A549 treated with Mapracorat at 1 μM for 4 hours (cell line): ENCODE measurements at places on chromosomes 2 and 18. TPM values are rescaled to one million over a fixed set of nuclear protein-coding genes. Genes with fewer than 3 reads are reported as not detected.

ARPC2 gene
- 295 to 304 TPM (median 298 TPM) in 5 replicates for total RNA-seq

RSAD2 gene
- 0.20 to 0.66 TPM (median 0.34 TPM) in 5 replicates for total RNA-seq

IHH gene
- total RNA-seq = 0.30 to 0.89 TPM (median 0.53 TPM) in 5 replicates

IL37 gene
- total RNA-seq = not detected in 5 replicates

RTP5 gene
- total RNA-seq = not detected in 5 replicates

DSC3 gene
- 0.99 to 1.6 TPM (median 1.3 TPM) in 5 replicates for total RNA-seq

ANO7 gene
- total RNA-seq = 1.5 to 2.1 TPM (median 1.8 TPM) in 5 replicates

FAM110C gene
- total RNA-seq = 0.05 to 0.42 TPM (median 0.17 TPM) in 5 replicates

SCN9A gene
- 2.6 to 5.0 TPM (median 4.3 TPM) in 5 replicates for total RNA-seq

COLEC11 gene
- 0.39 to 0.73 TPM (median 0.54 TPM) in 5 replicates for total RNA-seq

TGFA gene
- 4.7 to 5.5 TPM (median 4.9 TPM) in 5 replicates for total RNA-seq

MOB4 gene
- 20.0 to 32.3 TPM (median 27.3 TPM) in 5 replicates for total RNA-seq

FAM237A gene
- not detected in 5 replicates for total RNA-seq

TIGD1 gene
- 4.3 to 5.6 TPM (median 4.9 TPM) in 5 replicates for total RNA-seq

KIF5C gene
- 0.30 to 0.77 TPM (median 0.35 TPM) in 5 replicates for total RNA-seq

BUB1 gene
- total RNA-seq = 33.9 to 44.2 TPM (median 40.4 TPM) in 5 replicates

UGT1A10 gene
- total RNA-seq = 0.06 TPM in 1 of 5 replicates, not detected in the others

GALNT14 gene
- 41.2 to 47.8 TPM (median 47.3 TPM) in 5 replicates for total RNA-seq

EHBP1 gene
- total RNA-seq = 34.0 to 46.9 TPM (median 40.5 TPM) in 5 replicates

CKAP2L gene
- 12.1 to 16.9 TPM (median 15.1 TPM) in 5 replicates for total RNA-seq

SPDYA gene
- total RNA-seq = 0.13 to 0.28 TPM (median 0.17 TPM) in 4 of 5 replicates, not detected in the other

ABCB11 gene
- total RNA-seq = 0.01 TPM in 1 of 5 replicates, not detected in the others

CSRNP3 gene
- not detected in 5 replicates for total RNA-seq

ARHGAP15 gene
- not detected in 5 replicates for total RNA-seq

PAPOLG gene
- total RNA-seq = 7.8 to 9.0 TPM (median 8.6 TPM) in 5 replicates

LIPG gene
- total RNA-seq = 0.16 to 0.41 TPM (median 0.21 TPM) in 5 replicates

SEC11C gene
- 49.9 to 66.9 TPM (median 58.9 TPM) in 5 replicates for total RNA-seq

ARID5A gene
- 4.2 to 5.9 TPM (median 5.3 TPM) in 5 replicates for total RNA-seq

RESP18 gene
- total RNA-seq = not detected in 5 replicates

KCNJ13 gene
- total RNA-seq = not detected in 5 replicates

PHOSPHO2 gene
- total RNA-seq = 2.0 to 3.6 TPM (median 2.3 TPM) in 5 replicates

GALR1 gene
- total RNA-seq = not detected in 5 replicates

PIEZO2 gene
- 0.47 to 1.0 TPM (median 0.80 TPM) in 5 replicates for total RNA-seq

ARL4C gene
- total RNA-seq = 44.7 to 62.4 TPM (median 54.2 TPM) in 5 replicates

SERPINB10 gene
- total RNA-seq = not detected in 5 replicates

SERPINB7 gene
- 1.7 to 2.5 TPM (median 2.3 TPM) in 5 replicates for total RNA-seq

FBXO36 gene
- 0.83 to 1.7 TPM (median 1.4 TPM) in 5 replicates for total RNA-seq

ANKMY1 gene
- 7.8 to 11.8 TPM (median 9.6 TPM) in 5 replicates for total RNA-seq

NETO1 gene
- total RNA-seq = not detected in 5 replicates

EML6 gene
- 1.1 to 3.1 TPM (median 1.5 TPM) in 5 replicates for total RNA-seq

C1GALT1C1L gene
- total RNA-seq = 2.0 to 2.5 TPM (median 2.3 TPM) in 5 replicates

IL36B gene
- total RNA-seq = 0.15 to 0.34 TPM (median 0.17 TPM) in 3 of 5 replicates, not detected in the others

UGT1A5 gene
- total RNA-seq = not detected in 5 replicates

PSMA8 gene
- not detected in 5 replicates for total RNA-seq

EIPR1 gene
- 38.7 to 43.9 TPM (median 41.4 TPM) in 5 replicates for total RNA-seq

MITD1 gene
- total RNA-seq = 18.9 to 28.2 TPM (median 23.6 TPM) in 5 replicates

YES1 gene
- total RNA-seq = 17.2 to 24.3 TPM (median 23.5 TPM) in 5 replicates

MAPRE2 gene
- total RNA-seq = 11.9 to 12.8 TPM (median 12.5 TPM) in 5 replicates

NDUFV2 gene
- total RNA-seq = 112 to 148 TPM (median 125 TPM) in 5 replicates

KLHL14 gene
- total RNA-seq = not detected in 5 replicates

SNORC gene
- total RNA-seq = 4.7 to 14.3 TPM (median 11.0 TPM) in 5 replicates

ARL5A gene
- 20.9 to 25.8 TPM (median 21.6 TPM) in 5 replicates for total RNA-seq

OR6B2 gene
- total RNA-seq = not detected in 5 replicates

RPL31 gene
- 2,040 to 2,375 TPM (median 2,191 TPM) in 5 replicates for total RNA-seq

DES gene
- total RNA-seq = 0.07 to 0.39 TPM (median 0.24 TPM) in 5 replicates

TEX44 gene
- total RNA-seq = not detected in 5 replicates

SERPINB5 gene
- 0.11 to 0.24 TPM (median 0.13 TPM) in 3 of 5 replicates, not detected in the others for total RNA-seq
